ENCODE measurements at places on chromosomes 11 and 22. TPM values are rescaled to one million over a fixed set of nuclear protein-coding genes. Genes with fewer than 3 reads are reported as not detected.

DNA sequence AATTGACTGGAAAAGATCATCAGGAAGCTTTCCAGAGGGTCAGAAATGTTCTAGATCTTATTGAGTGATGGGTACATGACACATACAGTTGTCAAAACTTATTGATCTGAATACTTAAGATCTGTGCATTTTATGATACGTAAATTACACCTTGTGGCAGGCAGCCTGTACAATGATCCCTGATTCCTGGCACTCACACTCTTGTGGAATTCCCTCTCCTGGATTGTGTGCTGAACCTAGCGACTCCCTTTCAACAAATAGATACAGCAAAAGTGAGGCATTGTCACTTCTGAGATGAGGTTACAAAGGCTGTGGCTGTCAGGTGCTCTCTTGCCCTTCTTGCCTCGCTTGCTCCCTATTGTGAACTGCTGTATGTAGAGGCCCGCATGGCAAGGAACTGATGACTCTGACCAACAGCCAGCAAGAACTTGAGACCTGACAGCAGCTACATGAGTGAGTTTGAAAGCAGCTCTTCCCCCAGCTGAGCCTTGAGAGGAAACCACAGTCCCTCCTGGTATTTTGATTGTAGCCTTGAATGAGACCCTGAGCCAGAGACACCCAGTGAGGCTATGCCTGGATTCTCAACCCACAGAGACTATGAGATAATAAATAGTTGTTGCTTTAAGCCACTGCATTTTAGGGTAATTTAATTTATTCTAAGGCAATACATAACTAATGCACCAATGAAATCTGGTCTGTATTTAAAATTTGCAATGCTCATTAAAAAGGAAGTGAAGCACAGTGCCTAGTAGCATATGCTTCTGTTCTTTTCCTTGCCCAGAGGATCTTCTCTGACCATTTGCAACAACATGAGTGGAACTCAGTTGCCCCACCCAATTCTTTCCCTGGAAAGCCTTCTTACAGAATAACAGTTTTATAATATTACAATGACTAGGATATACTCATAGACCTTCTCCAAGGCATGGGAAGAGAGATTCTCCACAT is 60.5 kb upstream of the IZUMO1R start:
- DNase-seq: no peak

GRCh38 chr11:60634126-60634525 is 65.3 kb upstream of the MS4A8 start:
- DNase-seq: no peak

Gene OR4S1
- not detected for total RNA-seq

DNA sequence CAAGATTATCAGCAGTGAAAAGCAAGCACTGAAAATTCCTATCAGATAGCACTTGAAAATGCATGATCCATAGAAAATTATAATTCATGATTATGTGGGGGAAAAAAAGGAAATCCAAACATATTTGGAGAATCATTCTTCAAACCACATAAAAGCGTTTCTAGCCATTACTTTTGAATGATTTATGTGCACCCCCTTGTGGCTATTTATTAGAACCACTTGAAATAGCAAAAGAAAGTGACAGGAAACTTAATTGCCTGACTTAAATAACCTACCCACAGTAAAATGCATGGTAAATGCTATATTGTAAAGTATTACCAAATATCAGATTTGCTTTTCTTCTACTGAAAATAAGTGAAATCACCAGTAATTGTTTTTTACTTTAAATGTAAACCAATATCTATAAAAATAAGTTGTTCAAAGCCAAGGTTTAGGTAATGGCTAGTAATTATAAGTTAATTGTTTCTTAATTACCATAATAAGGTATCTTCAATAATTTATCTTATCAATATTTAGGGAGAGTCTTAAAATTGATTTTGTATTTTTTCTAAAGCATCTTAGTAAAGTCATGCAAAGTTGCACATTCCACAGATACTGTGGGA is 168.5 kb downstream of the ARHGAP42 start:
- DNase-seq: peak; percentile 70

Gene DGCR6L
- 55.1 TPM for total RNA-seq

Gene B4GAT1
- 41.9 TPM for total RNA-seq

Measured in hepatocyte (in vitro differentiated cells).